ENCODE measurements at places on chromosomes 2 and 18. TPM values are rescaled to one million over a fixed set of nuclear protein-coding genes. Genes with fewer than 3 reads are reported as not detected.

HOXD10 gene
- total RNA-seq: not detected

KIF5C gene
- 18.3 TPM for total RNA-seq

LONRF2 gene
- total RNA-seq: 0.54 TPM

IL1R2 gene
- 1.4 TPM for total RNA-seq

SIGLEC15 gene
- not detected for total RNA-seq

MEX3C gene
- total RNA-seq: 51.6 TPM

CELF4 gene
- not detected for total RNA-seq

IL37 gene
- 0.39 TPM for total RNA-seq

ERFE gene
- not detected for total RNA-seq

GNLY gene
- 330 TPM for total RNA-seq

RETSAT gene
- 27.0 TPM for total RNA-seq

GBX2 gene
- not detected for total RNA-seq

POTEC gene
- not detected for total RNA-seq

CAPN14 gene
- 0.68 TPM for total RNA-seq

HMSD gene
- total RNA-seq: 14.6 TPM

SOWAHC gene
- 0.29 TPM for total RNA-seq

CRYGD gene
- total RNA-seq: not detected

EFR3B gene
- 0.07 TPM for total RNA-seq

MEP1B gene
- total RNA-seq: 0.10 TPM

CPLX4 gene
- total RNA-seq: not detected

Measured in T-helper 1 cell treated with Interleukin-12 subunit alpha and Interleukin-12 subunit beta and Interleukin-4 antibody, amounts not matched to agents 30 ng/mL and 1 ng/mL, for 36 hours (primary cell).